ENCODE measurements at places on chromosomes 13 and 19. TPM values are rescaled to one million over a fixed set of nuclear protein-coding genes. Genes with fewer than 3 reads are reported as not detected.

Gene PLIN5
- 0.32 TPM for total RNA-seq

Gene SPACA6
- total RNA-seq, result 2.1 TPM

GRCh38 chr13:50225193-50226155, 210.2 kb downstream of the KCNRG start:
- H3K27me3 ChIP-seq, result peaks cover 9% of the 10 kb centered on the region
- no peaks in the 10 kb centered on the region for H3K36me3 ChIP-seq

Gene WDR62
- total RNA-seq, result 19.1 TPM

Gene IGFL2
- total RNA-seq, result not detected

DNA sequence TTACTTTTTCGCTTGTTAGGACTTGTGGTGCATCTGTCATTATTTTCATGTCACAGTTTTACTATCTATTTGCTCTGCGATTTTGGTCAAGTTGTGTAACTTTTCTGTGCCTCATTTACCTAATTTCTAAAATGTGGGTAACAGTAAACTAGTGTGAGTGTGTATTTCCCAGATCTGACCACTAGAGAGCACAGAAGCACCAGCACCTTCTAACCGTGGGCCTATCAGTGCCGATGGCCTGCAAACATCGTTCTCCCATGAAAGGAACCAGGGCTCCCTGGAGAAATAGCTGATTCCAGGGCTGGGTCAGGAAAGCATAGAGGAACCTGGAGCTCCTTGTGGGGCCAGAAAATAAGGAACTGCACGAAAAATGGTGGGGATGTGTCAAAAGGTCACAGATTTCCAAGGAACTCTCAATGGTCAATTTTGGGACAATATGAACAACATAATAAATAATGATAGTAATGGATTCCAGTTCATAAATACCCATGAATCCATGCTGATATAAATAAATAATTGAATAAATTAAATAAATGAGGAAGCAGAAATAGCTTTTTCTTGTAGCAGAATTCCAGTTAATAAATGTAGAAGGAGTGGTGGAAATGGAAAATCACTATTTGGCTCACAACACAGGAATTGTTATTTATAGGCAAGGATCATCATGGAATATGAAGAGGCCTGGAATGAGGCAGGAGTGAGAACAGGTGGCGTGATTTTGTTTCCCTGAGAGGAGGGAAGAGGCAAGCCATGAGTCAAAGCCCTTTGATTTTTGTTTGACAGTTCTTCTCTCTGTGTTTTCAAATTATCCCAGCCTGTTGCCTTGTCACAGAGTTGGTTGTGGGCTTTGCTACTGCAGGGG, 31.1 kb downstream of the CEACAM8 start:
- no peaks in the 10 kb centered on the region for H3K36me3 ChIP-seq
- no peak overlapping the region for H3K27ac ChIP-seq
- peaks cover 21% of the 10 kb centered on the region for H3K27me3 ChIP-seq

Gene EPS8L1
- 1.3 TPM for total RNA-seq

- no peak for DNase-seq
- no peak overlapping the region for H3K27ac ChIP-seq
- peaks cover 2% of the 10 kb centered on the region for H3K36me3 ChIP-seq
- no peaks in the 10 kb centered on the region for H3K4me1 ChIP-seq
Measured at GRCh38 chr13:43979492-43979891, 99.8 kb downstream of the LACC1 start.

DNA sequence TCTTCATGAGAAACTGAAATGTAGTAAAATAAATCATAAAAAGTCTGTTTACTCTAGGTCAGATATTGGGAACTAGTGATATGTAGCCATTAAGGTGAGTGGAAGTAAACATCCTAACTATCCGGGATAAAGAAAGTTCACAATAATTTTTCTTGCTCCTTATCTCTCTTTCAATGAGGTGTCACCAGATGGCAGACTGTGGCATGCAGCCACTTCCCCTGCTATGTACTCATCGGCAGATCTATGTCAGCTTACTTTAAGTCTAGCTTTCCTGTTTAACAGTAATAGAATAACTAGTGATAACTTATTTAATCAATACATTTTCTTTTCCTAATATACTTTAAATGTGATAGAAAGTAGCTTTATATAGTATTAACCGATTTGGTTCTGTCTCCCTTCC, 181.9 kb downstream of the NDFIP2 start:
- H3K36me3 ChIP-seq, result no peaks in the 10 kb centered on the region
- no peak overlapping the region for H3K27ac ChIP-seq
- H3K4me3 ChIP-seq, result no peak overlapping the region
- H3K27me3 ChIP-seq, result peaks cover 11% of the 10 kb centered on the region
- no peak for DNase-seq

Gene COMP
- total RNA-seq, result not detected

DNA sequence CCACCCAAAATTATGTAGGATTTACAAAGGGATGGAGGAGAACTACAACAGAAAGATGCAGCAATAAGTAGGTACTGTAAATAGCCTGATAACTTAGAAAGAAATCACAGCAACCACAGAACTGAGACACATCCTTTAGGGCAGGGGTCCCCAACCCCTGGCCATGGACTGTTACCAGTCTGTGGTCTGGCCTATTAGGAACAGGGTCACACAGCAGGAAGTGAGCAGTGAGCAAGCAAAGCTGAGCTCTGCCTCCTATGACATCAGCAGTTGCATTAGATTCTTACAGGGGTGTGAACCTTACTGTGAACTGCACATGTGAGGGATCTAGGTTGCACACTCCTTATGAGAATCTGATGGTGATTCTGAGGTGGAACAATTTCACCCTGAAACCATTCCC, 997.6 kb downstream of the DIAPH3 start:
- DNase-seq, result no peak
- no peaks in the 10 kb centered on the region for H3K27me3 ChIP-seq
- no peaks in the 10 kb centered on the region for H3K4me1 ChIP-seq
- no peak overlapping the region for H3K4me3 ChIP-seq
- H3K27ac ChIP-seq, result no peak overlapping the region

DNA sequence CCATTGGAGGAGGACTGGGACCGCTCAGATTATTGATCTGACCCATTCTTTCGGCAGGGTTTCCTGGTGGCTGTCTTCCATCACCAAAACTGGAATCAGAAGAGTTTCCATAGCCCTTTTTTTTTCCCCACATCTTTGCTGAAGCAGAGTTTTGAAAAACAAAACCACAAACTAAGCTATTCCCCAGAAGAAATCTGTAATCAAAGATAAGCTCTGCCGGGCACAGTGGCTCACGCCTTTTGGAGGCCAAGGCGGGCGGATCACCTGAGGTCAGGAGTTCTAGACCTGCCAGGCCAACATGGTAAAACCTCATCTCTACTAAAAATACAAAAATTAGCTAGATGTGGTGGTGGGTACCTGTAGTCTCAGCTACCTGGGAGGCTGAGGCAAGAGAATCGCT, 4.2 kb upstream of the ICAM1 start:
- H3K4me3 ChIP-seq, result no peak overlapping the region
- peaks cover 3% of the 10 kb centered on the region for H3K36me3 ChIP-seq
- no peak for DNase-seq
- H3K4me1 ChIP-seq, result peaks cover 16% of the 10 kb centered on the region
- no peak overlapping the region for H3K27ac ChIP-seq
- no peaks in the 10 kb centered on the region for H3K27me3 ChIP-seq

DNA sequence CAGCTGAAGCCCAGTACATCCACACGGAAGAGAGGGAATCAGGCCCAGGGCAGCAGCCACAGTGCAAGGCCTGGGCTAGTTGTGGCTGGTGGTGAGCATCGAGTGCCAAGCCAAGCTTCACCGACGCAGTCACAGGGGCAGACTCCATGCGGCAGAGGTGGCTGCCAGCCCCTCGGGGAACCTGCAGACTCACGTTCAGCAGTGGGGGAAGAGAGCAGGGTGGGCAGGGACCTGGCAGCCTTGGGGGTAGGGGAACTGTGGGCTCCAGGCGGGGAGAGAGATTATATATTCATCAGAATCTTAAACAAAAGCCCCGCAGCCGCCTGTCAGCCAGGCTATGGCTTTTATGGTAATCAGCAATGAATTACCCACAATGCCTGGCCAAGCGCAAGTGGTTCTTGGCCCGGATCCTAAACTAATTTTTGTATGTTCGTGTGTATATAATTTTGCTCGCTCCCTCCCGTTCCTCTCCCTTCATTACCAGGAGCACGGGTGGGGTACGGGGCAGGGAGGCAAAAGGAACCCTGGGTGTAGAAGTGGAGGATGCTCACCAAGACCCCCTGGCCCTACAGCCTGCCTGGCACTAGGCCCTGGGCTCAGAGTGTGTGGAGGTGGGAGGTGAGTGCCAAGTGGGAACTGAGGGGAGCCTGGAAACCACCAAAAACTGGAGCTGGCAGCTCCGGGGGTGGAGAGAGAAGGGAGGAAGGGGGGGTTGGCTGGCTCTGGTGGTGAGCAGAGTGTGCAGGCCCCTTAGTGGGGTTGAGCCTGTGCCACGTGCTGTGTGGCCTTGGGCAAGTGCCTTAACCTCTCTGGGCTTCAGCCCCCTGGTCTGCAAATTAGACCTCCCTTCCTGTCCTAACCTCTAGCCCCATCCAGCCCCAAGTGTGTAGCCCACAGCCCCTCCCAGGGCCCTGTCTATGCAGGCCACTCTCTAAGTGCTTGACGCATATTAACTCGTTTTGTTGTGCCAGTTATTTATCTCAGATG, 31.9 kb downstream of the PTPRS start:
- no peaks in the 10 kb centered on the region for H3K27me3 ChIP-seq
- no peak for DNase-seq
- H3K4me3 ChIP-seq, result no peak overlapping the region

Gene USHBP1
- not detected for total RNA-seq

DNA sequence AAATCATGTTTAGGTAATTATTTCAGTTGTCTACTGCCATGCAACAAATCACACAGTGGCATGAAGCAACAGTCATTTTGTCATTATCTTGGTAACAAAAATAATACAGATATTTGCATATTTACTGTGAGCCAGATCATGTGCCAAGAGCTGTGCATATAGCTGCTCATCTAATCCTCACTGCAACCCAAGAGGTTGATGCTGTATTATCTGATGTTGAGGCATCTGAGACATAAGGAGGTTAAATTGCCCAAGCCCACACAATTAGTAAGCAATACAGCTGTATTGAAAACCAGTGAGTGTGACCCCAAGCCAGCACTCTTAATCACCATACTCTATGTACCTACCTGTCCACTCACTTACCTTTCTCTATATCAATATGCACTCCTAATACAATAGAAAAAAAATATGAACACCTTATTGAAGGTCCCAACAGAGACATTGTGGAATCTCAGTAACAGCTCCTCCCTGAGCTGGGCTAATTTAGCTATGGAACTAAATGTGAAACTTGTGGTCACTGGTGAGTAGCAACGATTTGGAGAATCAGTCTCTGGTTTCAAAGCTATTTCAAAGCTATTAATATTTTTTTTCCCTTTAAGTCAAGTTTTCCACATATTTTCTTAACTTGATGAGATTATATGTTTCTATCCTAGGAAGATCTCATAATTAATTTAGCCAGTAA, 185.2 kb downstream of the KLF12 start:
- H3K4me3 ChIP-seq, result no peak overlapping the region
- peaks cover 22% of the 10 kb centered on the region for H3K36me3 ChIP-seq
- H3K27me3 ChIP-seq, result no peaks in the 10 kb centered on the region
- peak overlapping the region; percentile 5 for H3K27ac ChIP-seq
- H3K4me1 ChIP-seq, result peaks cover 67% of the 10 kb centered on the region

GRCh38 chr19:11256189-11256588, 6.1 kb downstream of the DOCK6 start:
- H3K4me1 ChIP-seq, result no peaks in the 10 kb centered on the region
- no peaks in the 10 kb centered on the region for H3K36me3 ChIP-seq
- no peak for DNase-seq
- no peak overlapping the region for H3K27ac ChIP-seq
- peaks cover 11% of the 10 kb centered on the region for H3K27me3 ChIP-seq

- H3K27ac ChIP-seq, result no peak overlapping the region
- H3K4me1 ChIP-seq, result no peaks in the 10 kb centered on the region
- no peak for DNase-seq
- H3K4me3 ChIP-seq, result no peak overlapping the region
Measured at GRCh38 chr13:72205773-72206172, 338.8 kb upstream of the DACH1 start.

- H3K27me3 ChIP-seq, result no peaks in the 10 kb centered on the region
- H3K36me3 ChIP-seq, result peaks cover 57% of the 10 kb centered on the region
- peaks cover 3% of the 10 kb centered on the region for H3K4me1 ChIP-seq
- H3K4me3 ChIP-seq, result no peak overlapping the region
Measured at GRCh38 chr19:6828306-6828697, 55.8 kb downstream of the VAV1 start.

Gene TMEM272
- total RNA-seq, result 1.5 TPM

- no peaks in the 10 kb centered on the region for H3K4me1 ChIP-seq
- H3K27me3 ChIP-seq, result no peaks in the 10 kb centered on the region
- H3K36me3 ChIP-seq, result no peaks in the 10 kb centered on the region
- no peak for DNase-seq
- no peak overlapping the region for H3K4me3 ChIP-seq
Measured at GRCh38 chr13:81018936-81019335, 678.0 kb upstream of the SPRY2 start.

DNA sequence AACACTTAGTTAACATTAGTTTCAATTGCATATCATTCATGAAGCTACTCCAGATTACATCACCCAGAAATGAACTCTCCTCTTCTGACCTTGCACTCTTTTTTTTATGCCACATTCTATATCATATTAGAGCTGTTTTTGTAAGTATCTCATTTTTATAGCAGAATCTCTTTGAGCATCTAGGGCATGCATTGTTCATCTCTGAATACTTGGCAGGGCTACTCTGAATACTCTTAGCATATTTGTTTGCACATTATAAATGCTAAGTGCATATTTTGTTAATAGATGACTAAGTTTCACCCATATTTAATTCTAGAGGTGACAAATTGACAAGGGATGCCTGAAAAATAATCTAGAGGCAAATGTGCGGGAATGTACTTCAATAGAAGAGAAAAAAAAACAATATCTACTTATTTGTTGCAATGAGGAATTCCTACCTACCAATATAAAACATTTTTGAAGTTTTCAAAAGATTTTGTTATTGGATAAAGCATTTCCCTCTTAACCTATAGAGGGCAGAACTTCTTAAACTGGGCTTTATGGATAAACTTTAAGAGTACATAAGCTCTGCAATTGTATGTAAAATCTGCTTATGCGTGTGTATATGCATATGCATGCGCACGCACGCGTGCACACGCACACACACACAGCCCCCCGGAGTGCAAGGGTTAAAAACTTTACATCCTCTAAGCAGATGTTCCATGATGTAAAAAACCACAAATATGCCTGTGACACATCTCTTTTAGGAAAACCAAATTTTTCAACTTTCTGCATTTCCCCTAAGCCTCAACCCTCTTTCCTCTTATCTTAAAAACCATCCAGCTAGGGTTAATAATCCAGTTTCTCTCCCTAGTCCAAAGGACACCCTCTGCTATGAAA, 73.0 kb upstream of the OXGR1 start:
- H3K27me3 ChIP-seq, result peaks cover 22% of the 10 kb centered on the region
- H3K27ac ChIP-seq, result no peak overlapping the region
- H3K4me1 ChIP-seq, result no peaks in the 10 kb centered on the region
- H3K4me3 ChIP-seq, result no peak overlapping the region
- H3K36me3 ChIP-seq, result no peaks in the 10 kb centered on the region

DNA sequence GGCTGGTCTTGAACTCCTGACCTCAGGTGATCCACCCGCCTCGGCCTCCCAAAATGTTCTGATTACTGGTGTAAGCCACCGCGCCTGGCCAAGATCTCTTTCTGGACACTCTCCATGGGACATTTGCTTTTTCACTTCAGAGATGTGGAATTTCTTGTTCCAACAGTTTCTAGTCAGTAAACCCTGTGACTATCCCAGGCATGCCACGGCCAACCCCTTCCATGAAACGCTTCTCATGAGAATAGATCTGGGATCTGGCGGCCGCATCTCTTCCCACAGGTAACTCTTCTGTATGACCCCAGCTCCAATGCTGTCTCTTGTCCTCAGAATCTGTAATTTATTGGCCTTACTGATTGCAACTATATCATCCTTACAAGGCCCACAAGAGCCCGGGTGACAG, 16.2 kb downstream of the PLPP2 start:
- peaks cover 58% of the 10 kb centered on the region for H3K27me3 ChIP-seq
- DNase-seq, result no peak
- H3K27ac ChIP-seq, result no peak overlapping the region
- no peaks in the 10 kb centered on the region for H3K36me3 ChIP-seq
- no peak overlapping the region for H3K4me3 ChIP-seq

Gene FGF9
- total RNA-seq, result 0.50 TPM

Gene ANGPTL8
- not detected for total RNA-seq
